ENCODE measurements at places on chromosomes 13 and 19.

DNA sequence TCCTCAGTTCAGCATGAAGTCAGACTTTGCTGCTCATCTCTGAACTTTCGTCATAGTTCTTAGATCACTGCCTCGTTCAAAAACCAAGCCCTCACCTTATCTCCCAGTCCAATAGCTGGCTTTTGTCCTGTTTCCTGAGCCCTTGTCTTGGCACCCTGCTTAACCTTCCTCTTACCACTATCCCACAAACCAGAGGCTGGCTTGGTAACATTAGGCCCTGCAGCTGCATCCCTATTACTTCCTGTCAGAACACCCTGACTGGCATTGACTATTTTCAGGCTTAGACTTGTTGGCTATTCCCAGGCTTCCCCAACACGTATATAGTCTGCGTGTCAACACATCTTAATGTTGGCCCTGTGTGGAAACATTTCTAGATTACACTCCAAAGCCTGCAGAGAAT, 172.4 kb downstream of the VWA8 start:
- DNase-seq = no peak

DNA sequence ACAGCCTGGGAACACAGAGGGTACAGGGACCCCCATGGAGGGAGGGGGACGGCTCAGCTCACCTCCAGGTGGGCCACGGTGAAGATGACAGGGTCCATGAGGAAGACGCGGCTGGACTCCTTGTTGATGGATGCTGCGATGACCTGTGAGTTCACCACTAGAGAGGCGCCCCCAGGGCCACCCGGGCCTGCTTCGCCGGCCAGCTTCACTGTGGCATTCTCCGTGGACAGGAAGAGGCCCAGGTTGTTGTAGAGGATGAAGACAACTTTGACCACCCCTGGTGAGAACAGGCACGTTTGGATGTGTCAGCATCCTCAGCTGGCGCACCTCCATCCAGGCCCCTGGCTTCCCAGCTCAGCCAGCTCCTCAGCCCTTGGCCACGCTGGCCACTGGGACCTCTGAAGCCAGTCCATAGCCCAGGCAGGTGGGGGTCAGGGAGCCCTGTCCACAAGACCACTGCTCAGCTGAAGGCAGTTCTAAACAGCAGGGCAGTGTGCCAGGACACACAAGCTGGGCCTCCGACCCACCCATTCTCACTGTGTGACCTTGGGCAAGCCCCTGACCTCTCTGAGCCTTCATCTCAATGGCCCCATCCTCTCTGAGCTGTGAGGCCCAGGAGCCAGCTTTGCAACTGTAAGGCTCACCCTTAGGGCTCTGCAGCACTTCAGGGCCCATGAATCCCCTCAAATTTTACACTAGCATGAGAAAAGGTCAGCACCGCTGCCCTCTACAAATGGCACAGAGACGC, 22.1 kb upstream of the ASF1B start:
- DNase-seq = no peak

GRCh38 chr19:2419754-2420153, 7.6 kb downstream of the TIMM13 start:
- DNase-seq = no peak

GRCh38 chr13:42174344-42175162, 97.4 kb upstream of the AKAP11 start:
- no peak for DNase-seq

DNA sequence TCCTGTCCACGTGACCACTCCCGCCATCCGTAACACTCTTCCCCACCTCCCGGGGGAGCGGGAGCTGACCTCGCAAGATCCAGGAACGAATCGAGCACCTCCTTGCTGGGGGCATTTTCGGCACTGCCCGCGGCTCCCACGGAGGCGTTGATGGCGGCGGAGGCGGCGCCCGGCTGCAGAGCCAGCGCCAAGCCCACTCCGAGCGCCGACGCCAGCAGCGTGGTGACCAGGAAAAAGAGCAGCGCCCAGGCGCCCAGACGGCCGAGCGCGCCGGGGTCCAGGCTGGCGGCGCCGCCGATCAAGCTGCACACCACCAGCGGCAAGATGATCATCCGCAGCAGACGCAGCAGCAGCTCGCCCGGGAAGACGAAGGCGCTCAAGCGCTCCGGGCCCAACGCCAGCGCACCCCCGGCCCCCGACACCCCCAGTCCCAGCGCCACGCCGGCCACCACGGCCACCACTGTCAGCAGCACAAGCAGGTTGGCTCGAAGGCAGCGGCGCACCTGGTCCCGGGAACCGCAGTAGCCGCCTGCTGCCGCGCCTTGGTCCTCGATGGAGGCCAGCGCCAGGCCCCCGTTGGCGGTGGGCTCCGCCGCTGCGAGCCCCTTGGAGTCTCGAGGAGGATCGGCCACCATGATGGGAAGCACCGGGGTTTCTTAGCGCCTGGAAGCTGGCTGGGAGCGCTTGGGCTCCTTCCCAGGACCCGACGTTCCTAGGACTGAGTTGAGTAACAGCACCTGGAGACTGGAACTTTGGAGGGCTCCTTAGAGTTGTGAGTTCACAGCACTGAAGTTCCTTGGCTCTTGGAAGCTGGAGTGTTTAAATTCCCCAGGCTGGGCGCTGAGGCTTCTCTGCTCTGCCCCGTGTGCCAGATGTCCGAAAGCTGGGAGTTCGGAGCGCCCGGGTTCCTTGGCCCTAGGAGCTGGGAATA, 798 bp downstream of the SLC1A5 start:
- peak; percentile 22 for DNase-seq
